ENCODE measurements at places on chromosomes 3 and 15.

- no peak for DNase-seq
These were observed 170.3 kb upstream of the MCTP2 start for GRCh38 chr15:94061041-94061440.

- DNase-seq = no peak
These were observed 307.6 kb downstream of the ZBTB20 start for GRCh38 chr3:114839476-114839875.

DNA sequence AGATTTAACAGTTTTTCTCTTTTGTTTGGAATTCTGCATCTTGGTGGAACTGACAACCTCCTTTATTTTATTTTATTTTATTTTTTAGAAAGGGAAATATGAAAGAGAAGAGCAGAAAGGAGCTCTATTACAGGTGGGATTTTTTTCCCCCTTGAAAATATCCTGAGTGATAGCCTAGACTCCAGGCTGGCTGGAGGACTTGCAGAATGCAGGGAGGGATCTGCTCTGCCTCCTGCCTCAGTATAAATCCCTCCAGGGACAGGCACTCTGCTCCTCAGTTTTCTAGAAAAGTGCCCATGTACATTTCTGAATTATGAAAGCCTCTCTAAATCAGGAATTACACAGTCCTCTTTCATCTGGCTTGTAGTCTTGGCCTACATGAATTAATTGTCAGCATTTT, 173.7 kb downstream of the TMEM108 start:
- no peak for DNase-seq

GRCh38 chr3:122305818-122306621, 19.0 kb upstream of the CSTA start:
- no peak for DNase-seq

DNA sequence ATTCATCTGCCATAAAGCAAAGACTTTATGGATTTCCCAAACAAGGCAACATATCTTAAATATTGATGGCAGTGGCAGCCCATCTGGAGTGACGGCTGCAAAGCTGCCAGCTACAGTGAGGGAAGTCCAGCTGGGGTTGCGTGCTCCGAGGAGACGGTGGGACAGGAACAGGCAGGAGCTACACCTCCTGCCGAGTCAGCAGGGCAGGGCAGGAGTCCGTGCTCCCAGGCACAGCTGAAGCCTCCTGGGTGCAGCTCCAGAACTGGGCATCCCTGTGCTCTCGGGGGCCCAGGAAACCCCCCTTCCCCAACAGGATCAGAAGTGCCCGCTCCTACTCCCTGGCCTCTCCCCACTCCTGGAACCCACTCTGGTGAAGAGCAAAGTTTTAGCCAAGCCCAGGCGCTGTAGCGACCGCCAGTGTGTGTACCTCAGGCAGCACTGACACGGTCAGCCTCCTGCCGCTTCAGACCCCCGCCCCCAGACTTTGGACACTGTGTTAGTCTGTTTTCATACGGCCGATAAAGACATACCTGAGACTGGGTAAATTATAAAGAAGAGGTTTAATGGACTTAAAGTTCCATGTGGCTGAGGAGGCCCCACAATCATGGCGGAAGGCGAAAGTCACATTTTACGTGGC, 556.4 kb upstream of the CCDC54 start:
- no peak for DNase-seq

DNA sequence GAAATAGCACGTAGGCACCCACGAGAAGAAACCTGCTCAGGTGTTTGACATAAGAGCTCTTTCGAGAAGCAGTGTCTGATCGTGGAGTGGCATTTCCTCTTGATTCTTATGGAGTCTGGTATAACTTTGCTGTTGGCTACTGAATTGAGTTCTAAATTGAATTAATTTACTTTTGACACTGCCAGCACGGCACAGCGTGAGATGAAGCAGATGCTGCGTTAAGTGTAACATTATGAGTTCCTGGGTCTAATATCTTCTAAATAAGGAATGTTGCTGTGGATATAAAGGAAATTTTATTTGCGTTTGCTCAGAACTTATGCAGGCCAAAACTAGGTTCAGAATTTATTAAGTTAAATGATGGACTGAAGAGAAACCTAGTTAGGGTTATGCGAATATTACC, 919.9 kb downstream of the TUSC7 start:
- no peak for DNase-seq

DNA sequence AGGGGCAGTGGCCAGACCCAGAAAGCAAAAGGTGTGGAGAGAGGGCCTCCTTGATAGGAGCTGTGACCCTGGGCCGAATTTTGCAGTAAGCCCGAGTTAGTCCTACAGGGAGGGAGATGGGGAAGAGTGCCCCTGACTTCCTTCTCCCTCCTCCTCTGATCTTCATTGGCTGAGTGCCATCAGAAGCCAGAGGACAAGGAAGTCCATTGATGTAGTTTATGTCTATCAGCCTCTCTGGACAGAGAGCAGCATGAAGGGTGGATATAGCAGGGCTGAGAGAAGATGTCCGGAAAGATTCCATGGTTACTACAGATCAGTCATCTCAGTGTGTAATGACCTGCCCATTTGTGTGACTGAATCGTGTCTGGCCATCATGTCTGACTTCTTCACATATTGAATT, 102.5 kb upstream of the FAM3D start:
- DNase-seq = no peak
